Spinal cord (tissue), 10 donors: ENCODE measurements at places on chromosomes 5 and 9.

DNA sequence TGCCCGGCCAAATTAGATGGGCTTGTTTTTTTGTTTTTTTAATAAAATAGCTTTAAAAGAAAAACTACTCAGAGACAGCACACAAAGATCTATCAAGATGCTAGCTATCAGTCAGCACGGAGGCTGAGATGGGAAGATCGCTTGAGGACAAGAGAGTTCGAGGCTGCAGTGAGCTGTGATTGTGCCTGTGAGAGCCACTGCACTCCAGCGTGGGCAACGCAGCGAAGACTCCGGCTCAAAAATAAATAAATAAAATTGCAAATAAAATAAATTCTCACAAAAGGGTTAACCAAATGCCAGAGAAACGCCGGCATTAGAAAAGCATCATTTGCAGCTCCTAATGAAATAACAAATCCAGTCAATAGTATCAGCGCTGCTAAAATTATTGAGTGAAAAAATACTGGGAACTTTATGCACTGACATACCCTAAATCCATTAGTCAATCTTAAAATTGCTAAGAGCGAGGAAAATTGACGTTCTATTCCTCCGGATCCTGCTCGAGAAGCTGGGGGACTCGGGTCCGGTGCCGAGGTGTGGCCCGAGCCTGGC, 681 bp downstream of the CPLANE1 start:
- no peak for DNase-seq

DNA sequence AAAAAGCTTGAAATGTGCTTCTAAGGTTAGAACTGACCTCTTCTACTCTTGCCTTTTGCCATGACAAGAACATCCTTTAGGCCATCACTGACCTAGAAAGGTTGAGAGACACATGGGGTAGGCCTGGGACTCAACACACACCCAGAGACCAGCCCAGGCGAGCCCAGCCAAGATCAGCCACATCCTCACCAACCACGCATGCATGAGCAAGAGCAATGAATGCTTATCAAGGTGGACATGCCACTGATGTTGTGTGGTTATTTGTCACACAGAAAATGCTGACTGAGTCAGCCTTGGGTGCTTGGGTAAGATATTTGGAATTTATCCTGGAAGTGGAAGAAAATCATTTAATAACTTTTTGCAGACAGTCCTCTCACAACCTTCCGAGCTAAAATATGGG, 39.4 kb downstream of the SMIM23 start:
- no peak for DNase-seq

GRCh38 chr5:50751064-50751657, 84.7 kb downstream of the PARP8 start:
- no peak for DNase-seq

DNA sequence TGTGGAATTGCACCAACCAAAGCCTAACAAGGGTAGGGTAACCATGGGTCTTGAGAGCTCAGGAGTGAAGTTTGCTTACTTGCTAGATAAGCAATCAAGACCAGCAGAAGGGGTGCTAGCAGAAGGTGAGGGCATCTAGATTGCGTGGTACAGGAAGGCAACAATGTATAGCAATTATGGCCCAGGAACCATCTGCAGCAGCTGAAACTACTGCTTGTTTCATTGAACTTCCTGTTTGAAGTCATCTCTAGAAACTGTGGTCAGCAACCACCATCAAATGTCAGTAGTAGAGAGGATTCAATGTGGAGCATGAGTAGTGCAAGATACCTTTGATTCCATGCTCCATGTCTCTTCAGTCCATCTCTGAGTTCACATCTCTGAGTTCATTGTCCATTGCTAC, 462.1 kb upstream of the GRAMD2B start:
- no peak for DNase-seq

GRCh38 chr5:16914108-16914435, 22.0 kb downstream of the MYO10 start:
- DNase-seq: no peak

DNA sequence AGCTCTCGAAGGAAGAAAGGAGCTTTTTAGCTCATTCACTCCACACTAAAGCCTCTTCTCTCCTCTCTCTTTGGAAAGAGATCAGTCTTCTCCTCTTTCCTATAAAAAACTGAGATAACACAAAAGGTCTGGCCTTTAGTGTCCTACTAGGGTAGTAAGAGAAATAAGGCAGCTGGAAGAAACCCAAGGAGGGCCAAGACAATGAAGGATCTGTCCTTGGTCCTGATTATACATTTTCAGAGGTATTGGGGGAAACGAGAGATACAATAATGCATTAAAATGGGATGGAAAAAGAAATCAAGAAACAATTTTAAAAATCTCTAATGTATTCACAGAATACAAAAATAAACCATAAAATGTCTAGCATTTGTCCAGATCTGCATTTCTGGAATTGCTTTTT, 184.0 kb downstream of the SLF1 start:
- no peak for DNase-seq

DNA sequence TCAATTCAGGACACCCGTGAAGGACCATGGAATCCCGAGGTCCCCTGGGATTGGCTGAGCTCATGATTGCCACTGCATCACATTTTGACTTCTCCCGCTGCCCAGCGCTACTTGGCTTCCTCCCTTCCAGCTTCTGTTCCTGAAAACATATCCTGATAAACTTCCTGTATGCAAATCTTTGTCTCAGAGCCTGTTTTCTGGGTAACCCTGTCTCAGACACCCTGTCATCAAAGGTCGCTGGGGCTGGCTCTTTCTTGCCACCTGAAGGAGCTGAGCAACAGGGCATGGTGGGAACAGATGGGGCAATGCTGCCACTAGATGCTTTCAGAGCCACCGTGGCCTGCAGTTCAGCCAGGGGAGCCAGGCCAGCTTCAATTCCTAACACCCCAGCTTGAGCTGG, 154.3 kb upstream of the TBC1D2 start:
- DNase-seq: no peak

DNA sequence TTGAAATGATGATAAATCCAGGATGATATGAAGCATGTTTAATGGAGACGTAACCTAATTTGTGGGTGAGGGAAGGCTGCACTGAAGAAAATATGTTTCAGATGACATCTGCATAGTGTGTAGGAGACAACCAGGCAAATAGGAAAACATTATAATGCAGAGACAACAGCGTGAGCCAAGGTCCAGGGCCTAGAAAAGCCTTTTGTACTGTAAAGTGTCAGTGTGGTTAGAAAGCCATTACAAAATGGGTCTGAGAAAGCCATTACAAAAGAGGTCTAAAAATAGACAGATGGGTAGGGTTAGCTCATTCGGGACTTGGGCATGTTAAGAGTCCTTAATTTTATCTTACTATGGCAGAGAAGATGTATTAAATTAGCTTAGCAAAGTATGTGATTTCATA, 14.9 kb upstream of the GABRG2 start:
- DNase-seq: no peak

GRCh38 chr5:34842554-34842953, 3.6 kb downstream of the TTC23L start:
- DNase-seq: no peak

DNA sequence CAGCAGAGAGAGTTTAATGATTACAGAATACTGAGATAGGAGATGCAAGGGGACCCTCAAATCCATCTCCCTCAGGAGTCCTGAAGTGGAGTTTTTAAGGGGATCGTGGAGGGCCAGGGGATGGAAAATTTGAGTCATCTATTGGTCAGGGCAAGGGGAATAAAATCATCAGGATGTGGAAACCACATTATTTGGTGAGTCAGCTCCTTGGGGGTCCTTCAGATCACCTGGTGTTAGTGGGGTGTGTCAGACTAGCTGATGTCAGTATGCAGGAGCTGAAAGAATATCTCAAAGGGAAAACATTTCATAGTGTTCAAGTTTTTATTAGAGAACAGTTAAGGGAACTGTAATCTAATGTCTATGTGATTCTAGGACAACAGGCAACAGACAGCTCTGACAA, 183.0 kb upstream of the FTMT start:
- no peak for DNase-seq

DNA sequence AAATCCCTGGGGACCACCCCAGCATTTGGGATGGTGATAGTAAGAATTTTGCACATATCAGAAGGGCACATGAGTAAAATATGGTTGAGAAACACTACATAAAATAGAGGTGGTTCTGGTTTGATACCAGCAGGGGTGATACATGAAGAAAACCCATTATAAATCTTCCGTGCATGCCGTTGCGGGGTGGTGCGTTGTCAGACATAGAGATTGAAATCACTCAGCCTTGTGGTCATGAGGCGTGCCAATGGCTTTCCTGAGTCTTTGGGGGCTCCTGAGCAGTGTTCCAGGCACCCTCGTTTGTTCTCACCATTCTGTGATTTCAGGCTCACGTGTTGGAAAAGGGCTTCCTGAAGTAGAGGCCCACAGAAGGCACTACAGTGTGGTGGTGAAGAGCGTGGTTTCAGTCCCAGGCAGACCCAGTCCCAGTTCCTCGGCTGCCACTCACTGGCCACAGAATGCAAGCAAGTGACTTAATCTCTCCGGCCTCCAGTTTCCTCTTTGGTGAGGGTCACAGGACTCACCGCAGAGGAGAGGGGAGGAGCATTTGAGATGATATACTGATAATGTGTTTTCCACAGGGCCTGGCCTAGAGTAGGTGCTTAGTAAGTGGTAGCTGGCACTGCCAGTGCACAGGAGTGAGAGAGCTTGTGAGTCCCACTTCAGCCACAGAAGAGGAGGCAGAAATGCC, 20.5 kb upstream of the GLRX start:
- no peak for DNase-seq

DNA sequence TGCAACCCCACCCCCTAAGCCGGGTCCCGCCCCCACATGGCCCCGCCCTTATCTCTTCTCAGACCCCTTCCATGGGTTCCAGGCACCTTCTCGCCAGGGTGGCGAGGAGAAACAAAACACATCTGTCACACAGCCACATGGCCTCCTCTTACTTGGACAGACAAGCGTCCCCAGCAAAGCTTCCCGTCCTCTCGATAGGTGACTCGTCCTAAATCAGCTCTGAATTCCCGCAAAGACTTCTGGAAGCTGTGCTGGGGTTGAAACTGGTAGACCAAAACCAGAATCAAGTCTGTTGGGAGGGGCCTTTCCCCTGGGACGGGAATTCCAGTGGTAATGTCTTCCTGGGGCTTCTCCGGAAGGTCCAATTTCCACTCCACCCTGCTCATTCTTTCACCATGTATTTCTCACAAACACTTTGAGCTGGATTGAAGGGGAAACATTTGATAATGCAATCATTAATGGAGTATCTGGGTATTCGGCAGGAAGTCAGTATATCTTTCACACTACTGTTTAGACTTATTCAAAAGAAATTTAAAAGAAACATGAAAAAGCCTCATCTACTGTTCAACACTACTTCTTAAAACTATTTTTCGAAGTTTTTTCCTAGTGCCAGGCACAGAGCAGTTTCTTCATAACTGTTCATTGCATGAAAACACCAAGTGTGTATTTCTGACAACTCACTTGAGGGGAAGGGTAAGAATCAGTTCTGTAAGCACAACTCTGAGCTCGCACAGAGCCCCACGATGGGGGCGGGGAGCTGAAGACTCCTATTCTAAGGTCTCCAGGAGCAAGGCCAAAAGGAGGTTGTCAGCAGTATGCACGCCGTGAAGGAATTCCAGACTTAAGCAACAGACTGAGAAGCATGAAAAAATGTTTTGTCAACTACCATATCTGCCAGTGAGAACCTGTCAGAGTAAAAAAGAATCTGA, 644 bp upstream of the CTNNAL1 start:
- no peak for DNase-seq

- DNase-seq: no peak
Measured at GRCh38 chr9:107438211-107439031, 51.1 kb downstream of the KLF4 start.

DNA sequence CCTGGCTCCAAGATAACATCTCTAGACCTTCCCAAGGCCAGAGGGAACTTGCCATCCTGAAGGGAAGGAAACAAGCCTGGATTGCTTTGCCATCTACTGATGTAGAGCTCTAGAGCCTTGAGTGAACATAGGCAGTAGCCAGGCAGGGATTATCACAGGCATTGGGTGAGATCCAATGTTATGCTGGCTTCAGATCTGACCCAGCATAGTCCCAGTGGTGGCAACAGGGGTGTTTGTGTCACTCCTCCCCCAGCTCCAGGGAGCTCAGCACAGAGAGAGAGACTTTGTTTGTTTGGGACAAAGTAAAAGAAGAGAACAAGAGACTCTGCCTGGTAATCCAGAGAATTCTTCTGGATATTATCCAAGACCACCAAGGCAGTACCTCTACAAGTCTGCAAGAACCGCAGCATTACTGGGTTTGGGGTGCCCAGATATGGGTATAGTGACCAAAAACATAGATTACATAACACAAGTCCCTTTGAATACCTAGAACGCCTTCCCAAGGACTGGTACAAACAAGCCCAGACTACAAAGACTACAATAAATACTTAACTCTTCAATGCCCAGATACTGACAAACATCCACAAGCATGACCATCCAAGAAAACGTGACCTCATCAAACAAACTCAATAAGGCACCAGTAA, 137.6 kb upstream of the DAPK1 start:
- DNase-seq: no peak

DNA sequence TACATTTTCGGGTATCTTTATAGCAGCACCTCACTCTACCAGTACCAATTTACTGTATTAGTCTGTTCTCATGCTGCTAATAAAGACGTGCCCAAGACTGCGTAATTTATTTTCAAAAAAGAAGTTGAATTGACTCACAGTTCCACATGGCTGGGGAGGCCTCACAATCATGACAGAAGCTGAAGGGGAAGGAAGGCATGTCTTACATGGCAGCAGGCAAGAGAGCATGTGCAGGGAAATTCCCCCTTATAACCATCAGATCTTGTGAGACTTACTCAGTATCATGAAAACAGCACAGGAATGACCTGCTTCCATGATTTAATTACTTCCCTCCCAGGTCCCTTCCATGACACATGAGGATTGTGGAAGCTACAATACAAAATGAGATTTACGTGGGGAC, 602.6 kb upstream of the DAB2 start:
- DNase-seq: no peak

- no peak for DNase-seq
Measured at GRCh38 chr5:54794135-54794975, 191.0 kb downstream of the ESM1 start.

- no peak for DNase-seq
Measured at GRCh38 chr9:114085387-114085789, 7.3 kb upstream of the AMBP start.

- no peak for DNase-seq
Measured at GRCh38 chr5:17799521-17799920, 165.3 kb downstream of the TAF11L14 start.

DNA sequence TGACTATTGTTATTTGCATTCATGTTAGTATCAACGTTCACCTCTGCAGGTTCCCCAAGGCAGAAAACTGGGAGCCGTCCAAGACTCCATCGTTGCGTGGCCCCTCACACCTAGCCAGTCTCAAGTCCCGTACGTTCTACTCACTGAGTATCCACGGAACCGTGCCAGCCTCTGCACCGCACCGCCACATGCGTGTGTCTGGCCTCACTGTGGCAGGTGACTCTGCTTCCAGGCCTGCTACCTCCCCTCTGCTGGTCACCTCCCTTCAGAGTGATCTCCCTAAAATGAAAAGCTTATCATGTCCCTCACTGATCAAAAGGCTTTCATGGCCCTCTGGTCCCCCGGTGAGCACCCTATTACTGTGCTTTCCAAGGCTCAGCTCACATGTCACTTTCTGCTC, 108.1 kb downstream of the GABBR2 start:
- no peak for DNase-seq
